ENCODE measurements at places on chromosomes 4 and X.

DNA sequence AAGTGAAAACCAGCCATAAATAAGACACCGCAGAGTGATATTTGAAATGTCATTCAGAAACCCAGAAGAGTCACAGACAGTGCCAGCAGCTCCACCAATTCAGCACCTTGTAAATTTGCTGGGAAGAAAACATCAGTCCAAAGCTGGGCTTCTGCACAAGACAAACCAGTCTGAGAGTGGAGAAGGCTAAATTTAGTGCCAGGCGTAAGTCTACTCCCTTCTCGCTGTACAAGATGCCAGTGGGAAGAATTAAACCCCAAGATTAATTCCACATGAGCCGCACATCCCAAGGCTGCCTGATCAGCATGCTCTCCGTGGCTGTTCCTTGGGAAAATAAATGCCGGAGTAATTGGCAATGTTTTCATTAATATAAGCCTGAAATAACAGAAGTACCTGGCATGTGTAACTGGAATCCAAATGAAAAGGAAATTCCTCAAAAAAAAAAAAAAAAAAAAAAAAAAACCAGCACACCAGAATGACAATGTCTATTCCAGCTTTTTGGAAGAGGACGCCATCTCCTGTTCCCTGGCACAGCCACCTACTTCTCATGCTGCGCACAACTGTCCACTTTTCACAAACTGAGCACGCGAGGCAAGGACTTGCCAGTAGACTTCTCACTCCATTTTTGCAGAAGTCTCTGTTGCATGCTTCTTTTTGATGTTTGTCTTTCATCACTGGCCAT, 95.5 kb downstream of the NSUN7 start:
- no peak for DNase-seq

DNA sequence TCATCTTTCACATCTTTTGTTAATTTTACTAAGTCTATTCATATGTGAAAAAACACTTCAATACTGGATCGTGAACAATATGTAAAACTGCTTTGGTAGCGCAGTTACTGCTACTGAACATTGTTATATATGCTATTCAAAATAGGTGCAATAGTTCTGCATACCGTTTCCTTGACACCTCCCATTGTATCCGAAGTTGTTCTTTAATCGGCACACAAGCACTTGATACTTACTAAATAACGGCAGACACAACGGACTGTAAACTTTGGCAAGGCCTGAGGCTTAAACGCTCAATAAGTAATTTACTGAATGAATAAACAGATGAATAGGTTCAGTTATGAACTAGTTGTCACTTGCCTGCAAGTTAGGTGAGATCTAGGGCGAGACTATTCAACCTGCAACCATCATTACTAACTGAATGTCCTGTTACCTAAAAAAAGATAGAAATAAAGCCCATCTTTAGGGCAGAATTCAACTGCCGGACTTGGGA, 620 bp downstream of the ANAPC10 start:
- no peak for DNase-seq

GRCh38 chr4:181959121-181959520, 284.1 kb upstream of the TENM3 start:
- no peak for DNase-seq

DNA sequence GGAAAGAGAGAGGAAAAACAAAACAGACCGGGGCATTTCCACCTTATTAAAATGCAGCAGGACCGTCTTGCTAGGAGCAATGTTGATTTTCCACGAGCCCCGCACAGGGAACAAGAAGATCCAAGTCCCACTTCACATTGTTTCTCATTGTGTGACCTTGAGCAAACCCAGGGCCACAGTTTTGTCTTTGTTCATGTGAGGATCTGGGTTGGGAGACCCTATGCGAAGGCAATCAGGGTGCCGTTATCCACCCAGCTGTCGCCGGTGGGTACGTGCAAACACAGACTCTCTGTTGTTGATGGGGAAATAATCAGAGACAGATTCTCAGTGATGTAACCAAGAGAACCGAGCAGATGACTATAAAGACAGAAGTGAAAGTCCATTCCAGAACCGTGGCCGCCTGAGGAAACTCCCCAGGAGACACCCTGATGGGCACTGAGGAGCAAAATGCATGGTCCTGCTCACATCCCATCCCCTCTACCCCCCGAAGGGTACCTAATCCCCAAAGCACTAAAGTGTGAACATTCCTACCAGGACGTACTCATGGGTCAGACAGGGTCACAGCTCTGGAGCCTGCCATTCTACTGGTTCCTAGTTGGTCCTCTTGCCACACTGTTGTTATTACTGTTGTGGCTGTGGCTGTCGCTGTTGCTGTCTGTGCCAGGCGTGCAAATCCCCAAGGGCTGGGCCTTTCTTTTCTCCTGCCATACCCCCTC, 102.7 kb upstream of the RBPJ start:
- DNase-seq = no peak

DNA sequence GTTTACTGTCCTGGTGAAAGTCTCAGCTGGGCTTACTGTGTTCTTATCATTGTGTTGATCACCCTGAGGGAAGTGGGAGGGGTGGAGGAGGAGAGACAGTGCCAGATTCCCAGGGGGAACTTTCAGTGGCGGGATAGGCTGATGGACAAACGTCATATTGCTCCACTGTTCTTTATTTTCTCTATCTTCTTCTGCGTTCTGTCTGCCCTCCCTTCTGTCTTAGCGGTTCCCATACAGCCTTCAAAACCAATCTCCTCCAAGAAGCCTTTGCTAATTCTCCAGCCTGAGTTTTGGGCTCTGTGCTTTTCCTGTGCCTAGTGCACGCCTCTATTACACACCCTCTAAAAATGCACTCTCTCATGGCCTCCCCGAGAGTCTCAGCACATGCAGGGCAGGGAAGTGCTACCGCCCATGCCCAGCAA, 448.7 kb upstream of the FAT1 start:
- no peak for DNase-seq

- no peak for DNase-seq
Observed at GRCh38 chr4:119490335-119490734, 138.3 kb downstream of the PDE5A start.

DNA sequence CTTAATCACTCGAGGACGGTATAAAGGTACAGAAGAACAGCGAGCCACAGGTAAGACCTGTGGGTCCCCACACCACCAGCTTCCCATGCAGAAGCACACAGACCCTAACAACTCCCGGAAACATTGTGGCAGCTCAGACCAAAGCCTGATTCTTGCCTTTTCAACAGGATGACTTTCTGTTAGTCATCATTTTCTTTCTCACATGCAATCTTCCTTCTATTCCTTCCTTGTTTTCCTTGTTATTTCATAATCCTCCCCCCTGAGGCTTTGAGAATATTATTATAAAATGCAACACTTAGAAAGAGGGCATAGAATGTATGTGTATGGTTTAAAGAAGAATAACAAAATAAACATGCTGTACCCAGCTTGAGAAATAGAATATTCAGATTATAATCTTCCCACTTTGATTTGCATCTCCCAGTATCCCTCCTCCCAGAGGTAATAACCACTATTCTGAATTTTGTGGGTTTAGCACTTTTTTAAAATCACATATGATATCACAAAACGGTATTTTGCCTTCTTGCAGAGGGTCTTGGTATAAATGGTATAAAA, 100.9 kb downstream of the FHDC1 start:
- no peak for DNase-seq

DNA sequence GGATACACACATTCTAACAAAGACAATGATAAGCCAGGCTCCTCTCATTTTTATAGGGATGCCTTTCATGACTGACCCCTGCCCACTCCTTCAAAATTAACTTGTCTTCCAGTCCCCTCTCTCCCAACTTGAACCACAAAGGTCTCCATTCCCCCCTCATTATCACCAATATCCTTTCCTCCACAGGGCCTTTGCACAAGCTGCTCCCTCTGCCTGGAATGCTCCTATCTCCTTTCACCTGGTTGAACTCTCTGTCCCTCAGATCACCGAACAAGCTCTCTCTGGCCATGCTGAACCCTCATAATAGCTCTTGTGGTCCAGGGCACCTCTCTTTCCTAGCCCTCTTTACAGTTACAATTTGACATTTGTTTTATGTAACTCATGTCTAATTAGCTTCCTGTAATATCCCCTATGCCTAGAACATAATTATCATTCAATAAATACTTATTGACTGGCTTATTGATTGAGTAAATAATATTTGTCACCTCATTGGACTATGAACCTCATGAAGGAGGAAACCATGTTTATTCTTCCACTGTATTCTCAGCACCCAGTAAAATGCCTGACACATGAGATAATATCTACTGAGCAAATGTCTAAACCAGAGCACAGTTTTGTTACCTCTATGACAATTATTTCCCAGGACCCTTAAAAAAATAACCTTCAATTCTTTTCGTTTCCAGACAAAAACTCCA, 266.3 kb upstream of the RASGEF1B start:
- DNase-seq = no peak

GRCh38 chrX:44996277-44996676, 123.3 kb downstream of the KDM6A start:
- DNase-seq = no peak

DNA sequence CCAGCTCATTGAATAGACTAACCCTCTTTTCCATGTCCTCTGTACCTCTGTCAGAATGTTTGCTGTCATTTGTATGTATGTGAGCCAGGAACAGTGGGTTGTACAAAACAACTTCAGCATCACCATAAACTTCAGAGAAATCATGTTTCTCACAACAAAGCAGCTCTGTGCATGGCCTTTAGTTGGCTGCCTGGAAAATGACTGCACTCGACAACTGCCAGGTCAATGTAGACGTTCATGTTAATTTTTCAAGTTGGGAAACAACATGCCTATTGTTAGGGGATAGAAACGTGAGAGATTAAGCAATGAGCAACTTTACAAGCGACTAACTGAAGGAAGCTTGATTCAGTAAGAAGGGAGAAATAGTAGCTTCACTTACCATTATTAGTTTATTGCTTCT, 17.9 kb upstream of the CXCL11 start:
- DNase-seq = no peak

- DNase-seq = no peak
Observed at GRCh38 chr4:20020056-20020455, 231.6 kb upstream of the SLIT2 start.

DNA sequence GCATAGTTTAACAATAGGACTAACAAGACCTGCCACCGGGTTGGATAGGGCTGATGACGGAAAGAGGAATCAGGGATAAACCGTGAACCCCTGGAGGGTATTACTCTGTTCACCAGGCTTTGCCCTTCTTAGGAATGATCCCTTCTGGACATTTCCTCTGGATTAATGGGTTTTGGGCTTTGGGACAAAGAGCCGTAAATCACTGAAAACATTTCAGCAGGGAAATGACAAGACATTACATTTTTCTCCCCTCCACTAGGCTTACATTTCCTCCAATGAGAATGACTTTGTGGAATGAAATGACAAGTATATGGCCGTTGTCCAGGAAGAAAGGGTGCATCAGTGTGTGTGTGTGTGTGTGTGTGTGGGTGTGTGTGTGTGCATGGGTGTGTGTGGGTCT, 25.9 kb upstream of the RBPJ start:
- no peak for DNase-seq

GRCh38 chr4:128812442-128813235, 3.1 kb downstream of the JADE1 start:
- DNase-seq = no peak

GRCh38 chrX:136828830-136829229, 48.1 kb upstream of the ARHGEF6 start:
- no peak for DNase-seq

GRCh38 chr4:108446556-108446955, 173.8 kb upstream of the RPL34 start:
- no peak for DNase-seq

DNA sequence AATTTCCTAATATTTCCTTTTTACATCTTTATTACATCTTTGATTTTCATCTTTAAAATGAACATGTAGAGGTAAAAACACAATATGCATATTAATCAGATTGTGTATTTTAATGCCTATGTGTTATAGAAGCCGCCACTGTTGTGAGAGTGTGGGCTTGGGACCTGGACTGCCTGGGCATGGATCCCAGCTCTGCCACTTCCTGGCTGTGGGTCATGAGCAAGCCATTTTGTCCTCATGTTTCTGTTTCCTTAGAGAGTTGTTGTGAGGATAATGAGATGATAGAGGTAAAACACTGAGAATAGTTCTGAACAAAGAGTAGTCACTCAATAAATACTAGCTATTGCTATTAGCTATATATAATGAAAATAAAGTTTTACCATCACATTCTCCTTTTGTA, 38.4 kb upstream of the SCOC start:
- no peak for DNase-seq

DNA sequence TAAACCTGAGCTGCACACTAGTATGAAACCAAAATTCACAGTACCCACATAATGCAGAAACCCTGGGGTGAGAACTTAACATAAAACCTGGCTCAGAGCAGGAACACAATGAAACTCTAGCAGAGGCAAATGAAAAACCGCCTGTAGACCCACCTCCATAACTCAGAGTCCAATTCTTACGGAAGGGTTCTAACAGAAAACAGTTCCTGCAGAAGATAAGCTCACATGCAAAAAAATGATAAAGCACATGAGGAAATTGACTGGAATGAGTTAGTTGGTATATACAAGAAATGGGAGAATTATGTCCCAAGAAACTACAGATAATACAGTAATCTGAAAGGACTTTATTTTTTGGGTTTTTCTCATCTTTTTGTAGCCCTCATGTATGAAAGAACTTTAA, 14.7 kb downstream of the RTL9 start:
- DNase-seq = no peak

DNA sequence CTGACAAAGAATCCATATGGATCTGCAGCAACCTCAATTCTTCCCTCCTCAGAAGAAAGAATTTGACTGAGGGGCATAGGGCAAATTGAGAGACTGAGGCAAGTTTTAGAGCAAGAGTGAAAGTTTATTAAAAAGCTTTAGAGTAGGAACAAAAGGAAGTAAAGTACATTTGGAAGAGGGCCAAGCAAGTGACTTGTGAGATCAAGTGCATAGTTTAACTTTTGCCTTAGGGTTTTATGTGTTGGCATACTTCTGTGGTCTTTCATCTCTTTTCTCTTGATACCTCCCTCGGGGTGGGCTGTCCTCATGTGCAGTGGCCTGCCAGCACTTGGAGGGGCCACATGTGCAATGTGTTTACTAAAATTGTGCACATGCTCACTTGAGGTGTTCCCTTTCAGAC, 98.0 kb upstream of the MAGEB16 start:
- DNase-seq = no peak

GRCh38 chr4:20624793-20625374, 75.4 kb upstream of the PACRGL start:
- DNase-seq = no peak

DNA sequence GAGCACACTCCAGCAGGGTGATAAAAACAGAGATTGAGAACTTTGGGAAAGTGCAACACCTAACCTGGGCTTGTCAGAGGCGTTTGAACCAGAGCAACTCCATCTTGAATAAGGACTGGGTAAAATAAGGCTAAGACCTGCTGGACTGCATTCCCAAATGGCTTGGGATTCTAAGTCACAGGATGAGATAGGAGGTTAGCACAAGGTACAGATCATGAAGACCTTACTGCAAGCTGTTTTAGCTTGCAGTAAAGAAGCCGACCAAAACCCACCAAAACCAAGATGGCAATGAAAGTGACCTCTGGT, 43.9 kb downstream of the SCFD2 start:
- DNase-seq = no peak

GRCh38 chrX:46456125-46456922, 88.9 kb downstream of the ZNF674 start:
- DNase-seq = no peak

Data from stimulated activated CD8-positive, alpha-beta memory T cell treated with anti-CD3 and anti-CD28 coated beads, Interleukin-7, amount 100 ng/mL, for 24 hours (primary cell).